Kidney (tissue), 22 donors: ENCODE measurements at places on chromosomes 3 and 15.

DNA sequence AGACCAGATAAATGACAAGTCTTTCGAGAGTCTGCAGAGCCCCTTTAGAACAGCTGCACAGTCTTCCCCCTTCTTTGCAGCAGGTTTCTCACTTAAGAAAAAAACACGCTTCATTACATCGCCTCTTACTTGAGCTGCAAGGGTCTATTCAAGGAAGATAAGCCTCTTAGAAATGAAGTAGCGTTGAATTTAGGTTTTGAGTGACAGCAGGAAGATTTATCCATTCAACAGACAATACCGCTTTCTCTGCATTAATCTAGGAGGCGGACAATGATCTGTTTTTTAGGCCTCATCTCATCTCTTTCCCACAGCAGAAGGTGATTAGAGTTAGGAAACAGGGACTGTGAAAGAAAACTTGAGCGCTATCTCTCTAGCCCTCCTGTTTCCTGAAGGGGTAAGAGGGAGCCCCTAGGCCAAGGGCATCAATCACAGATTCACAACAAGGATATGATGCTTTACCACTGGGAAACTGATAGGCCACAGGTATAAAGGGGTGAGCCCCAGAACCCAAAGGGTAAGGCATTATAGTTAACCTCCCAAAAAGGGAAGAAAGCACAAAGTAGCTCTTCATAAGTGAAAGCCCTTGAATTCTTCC, 84.3 kb downstream of the MECOM start:
- no peak for DNase-seq

DNA sequence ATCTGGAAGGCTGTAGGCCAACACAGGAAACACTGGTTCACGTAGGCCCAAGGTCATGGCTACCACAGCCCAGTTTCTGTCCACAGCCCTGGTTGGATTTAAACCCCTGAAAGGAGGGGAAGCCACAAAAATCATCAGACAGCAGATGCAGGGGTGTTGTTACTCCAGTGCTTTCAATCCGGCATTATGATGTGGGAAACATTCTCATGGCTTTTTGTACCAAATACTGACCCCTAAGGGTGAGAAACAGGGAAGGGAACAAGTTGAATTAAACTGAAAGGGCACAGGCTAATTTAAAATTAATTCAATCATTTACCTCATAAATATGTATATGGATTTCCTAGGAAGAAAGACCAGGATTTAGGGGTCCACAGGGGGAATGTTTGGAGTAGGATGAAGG, 375.6 kb downstream of the CTNNB1 start:
- DNase-seq = no peak

DNA sequence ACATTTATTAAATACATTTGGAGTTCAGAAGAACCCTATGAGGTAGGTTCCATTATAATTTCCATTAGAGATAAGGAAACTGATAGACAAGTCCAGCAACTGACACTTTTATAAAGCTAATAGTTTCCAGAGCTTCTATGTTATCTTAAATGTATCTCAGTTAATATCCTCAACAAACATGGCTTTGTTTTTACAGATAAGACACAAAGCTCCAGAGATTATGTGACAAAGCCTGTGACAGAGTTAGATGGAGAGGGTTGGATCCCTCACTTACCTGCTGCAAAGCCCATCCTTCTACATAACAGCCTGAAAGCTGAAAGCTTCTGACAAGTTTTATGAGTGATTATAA, 473 bp upstream of the COMMD2 start:
- no peak for DNase-seq

DNA sequence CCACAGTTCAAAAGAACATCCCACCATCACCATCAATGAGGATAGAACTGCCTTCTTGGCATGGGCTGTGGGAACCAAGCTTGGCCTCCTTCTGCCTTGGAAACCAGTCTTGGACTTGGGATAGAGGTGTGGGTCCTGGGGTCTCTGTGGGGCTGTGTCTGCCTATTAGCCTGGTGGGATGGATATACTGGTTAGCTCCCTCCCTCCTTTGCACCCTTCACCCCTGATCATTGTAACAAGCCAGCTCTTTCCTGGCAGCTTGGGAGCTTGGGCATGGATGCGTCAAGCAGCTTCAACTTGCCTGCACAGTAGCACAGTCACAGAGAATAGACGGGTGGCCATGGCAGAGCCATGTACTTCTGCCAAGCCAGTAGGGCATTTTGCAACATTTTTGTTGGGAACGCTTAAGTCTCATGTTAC, 65.2 kb downstream of the SMAD6 start:
- no peak for DNase-seq

DNA sequence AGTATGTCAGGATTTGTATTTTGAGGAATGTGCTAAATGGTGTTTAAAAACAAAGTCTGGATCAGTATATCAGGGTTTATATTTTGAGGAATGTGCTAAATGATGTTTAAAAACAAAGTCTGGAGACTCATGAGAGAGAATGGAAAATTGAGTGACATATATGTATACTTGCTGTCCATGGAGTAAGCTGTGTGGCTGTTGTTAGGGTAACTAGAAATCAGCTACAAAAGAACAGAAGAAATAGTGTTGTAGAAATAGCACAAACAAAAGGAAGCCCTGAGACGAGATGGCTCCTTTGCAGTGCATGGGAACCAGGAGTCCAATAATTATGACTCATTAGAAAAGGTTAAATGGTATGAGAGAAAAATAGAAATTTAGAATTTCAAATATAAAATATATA, 282.7 kb upstream of the MANF start:
- no peak for DNase-seq

GRCh38 chr3:113212844-113213375, 1.6 kb downstream of the BOC start:
- DNase-seq = no peak

DNA sequence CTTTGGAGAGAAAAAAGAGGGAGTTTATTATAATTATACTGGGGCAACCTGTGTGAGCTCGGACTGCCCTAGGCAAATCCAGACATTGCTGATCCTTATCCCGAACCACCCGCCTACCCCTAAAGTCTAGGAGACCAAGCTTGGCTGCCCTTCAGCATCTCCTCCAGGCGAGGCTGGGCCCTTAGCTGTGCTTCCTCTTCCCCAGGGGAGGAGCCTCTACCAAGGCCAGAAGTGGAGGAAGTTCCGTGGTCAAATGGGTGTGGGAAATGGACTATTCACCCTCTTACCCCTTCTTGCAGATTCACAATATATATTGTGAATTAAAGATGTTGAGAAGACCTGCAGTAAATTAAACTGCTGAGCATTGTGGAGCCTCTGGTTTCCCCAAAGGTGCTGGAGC, 158.3 kb upstream of the HES1 start:
- DNase-seq = no peak
